Cortex of kidney (tissue), 1 donor: ENCODE measurements at places on chromosomes 16 and 17.

DNA sequence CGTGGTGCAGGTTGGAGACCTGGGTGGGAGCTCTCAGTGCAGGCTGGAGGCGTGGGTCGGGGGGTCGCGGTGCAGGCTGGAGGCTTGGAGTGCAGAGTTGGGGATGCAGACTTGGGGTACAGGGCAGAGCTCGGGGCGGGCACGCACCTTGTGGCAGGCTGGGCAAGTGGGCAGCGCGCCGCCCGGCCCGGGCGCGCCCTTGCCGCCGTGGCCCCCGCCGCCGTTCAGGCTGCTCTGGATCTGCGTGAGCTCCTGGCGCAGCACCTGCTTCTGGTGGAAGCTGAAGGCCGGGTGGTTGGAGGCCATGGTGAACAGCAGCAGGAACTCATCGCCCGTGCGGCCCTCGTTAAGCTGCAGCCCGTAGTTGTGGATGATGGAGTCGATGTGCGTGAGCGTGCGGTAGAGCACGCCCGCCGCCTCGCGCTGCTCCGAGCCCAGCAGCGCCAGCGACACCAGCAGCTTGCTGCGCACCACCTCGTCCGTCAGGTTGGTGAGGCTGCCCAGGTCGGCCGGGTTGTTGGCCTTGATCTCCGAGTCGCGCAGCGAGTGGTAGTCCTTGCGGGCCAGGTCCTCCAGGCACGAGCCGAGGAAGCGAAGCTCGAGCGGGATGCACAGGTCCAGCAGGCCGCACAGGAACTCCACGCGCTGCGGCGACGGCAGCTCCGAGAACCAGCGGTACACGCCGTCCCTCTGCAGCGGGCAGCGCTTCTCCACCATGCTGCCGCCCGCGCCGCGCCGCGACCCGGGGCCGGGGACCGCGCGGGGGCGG is 1.1 kb downstream of the ZCCHC14 start:
- no peak for DNase-seq

DNA sequence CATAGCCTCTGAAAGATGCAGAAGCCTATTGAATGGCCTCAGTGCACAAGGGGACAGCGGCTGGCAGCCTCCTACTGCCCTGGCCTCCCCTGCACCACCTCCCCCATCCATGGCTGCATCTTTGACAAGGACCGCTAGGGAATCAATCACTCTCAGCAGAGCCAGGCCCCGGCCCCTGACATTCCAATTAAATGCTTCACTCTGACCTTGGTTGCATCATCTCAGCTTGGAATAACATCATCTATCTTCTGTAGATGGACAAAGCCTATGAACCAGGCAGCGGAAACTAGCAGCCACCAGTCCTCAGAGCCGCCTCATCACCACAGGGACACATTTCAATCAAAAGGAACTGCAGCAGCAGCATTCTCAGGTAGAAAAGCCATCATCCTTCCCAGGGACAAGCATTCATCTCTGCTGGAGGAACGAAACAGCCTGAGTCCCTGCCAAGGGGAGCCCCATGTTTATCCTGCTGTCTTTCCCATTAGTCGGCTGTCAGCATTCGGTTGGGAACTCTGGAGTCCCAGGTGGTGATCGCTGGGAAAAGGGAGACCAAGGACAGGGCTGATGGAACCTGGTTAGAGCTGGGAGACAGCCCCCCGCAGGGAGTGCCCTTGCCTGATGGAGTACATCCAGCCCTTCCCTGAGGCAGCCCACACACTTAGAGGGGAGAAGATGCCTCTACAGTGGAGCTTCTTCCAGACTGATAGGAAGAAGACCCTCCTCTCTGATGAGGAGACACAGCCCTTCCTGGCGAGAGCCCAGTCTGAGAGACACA is 11.5 kb upstream of the TMEM132E start:
- DNase-seq = no peak

GRCh38 chr17:15038656-15039055 is 226.5 kb downstream of the PMP22 start:
- no peak for DNase-seq

DNA sequence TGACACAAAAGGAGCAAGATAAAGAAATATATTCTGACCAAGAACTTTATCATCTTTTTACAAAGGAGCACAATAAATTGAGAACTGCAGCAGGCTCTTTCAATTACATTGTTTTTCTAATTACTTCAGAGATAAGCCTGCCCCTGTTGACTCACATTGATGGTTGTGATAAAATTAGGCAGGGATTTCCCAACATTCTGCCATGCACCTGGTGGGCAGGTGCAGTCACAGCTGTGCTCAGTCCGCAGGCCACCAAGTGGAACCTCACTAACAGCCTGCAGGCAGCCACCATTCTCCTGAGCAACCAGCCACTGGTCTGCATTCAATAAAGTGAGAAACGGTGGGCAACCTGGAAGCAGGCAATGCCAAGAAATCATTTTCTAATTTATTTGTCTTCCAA is 5.1 kb downstream of the FANCA start:
- no peak for DNase-seq

- no peak for DNase-seq
These were observed 18.0 kb downstream of the C17orf75 start for GRCh38 chr17:32323811-32324491.

DNA sequence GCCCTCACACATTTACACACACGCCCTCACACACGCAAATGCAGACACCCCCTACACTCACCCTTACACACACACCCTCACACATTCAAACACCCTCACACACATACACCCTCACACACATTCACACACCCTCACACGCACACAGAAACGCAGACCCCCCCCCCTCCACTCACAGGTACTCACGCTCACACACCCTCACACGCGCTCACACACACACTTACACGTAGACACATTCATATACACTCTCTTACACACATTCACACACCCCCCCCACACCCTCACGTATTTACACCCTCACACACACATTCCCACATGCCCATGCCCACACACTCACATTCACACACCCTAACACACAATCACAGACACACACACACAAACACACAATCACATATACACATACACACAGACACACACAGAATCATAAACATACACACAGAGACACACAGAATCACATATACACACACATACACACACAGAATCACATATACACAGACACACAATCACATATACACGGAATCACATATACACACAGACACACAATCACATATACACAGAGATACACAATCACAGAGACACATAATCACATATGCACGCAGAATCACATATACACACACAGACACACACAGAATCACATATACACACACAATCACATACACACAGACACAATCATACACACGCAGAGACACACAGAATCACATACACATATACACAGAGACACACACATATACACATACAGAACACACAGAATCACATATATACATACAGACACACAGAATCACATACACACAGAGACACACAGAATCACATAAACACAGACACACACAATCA is 250.1 kb upstream of the RPL38 start:
- no peak for DNase-seq

DNA sequence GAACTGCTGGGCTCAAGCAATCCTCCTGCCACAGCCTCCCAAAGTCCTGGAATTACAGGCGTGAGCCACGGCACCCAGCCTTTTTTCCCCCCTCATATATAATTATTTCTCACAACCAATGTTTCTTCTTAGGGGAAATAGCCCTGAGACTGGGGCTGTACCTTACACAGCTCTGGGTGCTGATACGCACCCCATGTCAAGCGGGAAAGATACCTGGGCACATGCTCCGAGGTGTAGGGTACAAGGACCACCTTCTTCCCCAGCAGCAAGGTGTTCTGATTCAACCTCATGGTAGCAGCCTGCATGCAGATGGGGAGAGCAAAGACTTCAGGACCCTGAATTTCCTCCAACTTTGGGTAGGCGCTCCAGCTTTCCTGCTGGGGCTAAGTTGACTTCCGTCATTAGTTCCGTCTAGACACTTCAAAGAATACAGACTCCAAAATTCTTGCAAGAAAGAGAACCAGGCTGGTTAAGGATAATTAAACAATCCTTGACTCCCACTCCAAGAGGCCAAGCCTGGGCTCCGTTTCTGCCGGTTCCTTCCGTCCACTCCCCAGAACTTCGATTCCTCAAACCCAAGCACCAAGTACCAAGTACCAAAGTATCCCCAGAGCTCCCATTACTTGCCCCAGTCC is 619 bp downstream of the NAT9 start:
- no peak for DNase-seq
